ENCODE measurements at places on chromosomes 7 and 10. TPM values are rescaled to one million over a fixed set of nuclear protein-coding genes. Genes with fewer than 3 reads are reported as not detected.

DNA sequence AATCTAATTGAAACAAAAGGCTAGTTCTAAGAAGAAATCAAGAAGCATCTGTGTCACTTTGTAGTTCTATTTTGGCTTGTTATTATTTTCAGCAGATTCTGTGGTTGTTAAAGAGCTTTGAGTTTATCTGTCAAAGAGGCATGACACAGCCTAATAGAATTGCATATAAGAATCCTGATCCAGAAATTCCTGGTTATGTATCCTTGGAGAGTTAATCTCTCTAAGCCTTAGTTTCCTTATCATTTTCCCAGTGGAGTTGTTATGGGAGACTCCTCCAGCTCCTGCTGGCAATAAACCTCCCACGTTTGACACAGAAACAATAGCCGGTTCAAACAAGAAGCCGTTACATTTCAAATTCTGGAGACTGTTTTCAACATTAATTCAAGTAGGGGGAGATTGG lies 288.3 kb downstream of the SDHAF3 start:
- ATAC-seq = no peak

GRCh38 chr7:90599892-90600555 lies 3.9 kb downstream of the CDK14 start:
- no peak for ATAC-seq

- ATAC-seq = no peak
Observed at GRCh38 chr10:62306663-62307062, 38.0 kb upstream of the RTKN2 start.

The SH3PXD2A gene
- 7.8 TPM for total RNA-seq

- ATAC-seq = peak; percentile 78
Observed at GRCh38 chr10:86203162-86203905, 163.3 kb downstream of the GRID1 start.

- ATAC-seq = no peak
Observed at GRCh38 chr7:91420606-91421005, 156.4 kb downstream of the FZD1 start.

The FZD1 gene
- 3.1 TPM for total RNA-seq

DNA sequence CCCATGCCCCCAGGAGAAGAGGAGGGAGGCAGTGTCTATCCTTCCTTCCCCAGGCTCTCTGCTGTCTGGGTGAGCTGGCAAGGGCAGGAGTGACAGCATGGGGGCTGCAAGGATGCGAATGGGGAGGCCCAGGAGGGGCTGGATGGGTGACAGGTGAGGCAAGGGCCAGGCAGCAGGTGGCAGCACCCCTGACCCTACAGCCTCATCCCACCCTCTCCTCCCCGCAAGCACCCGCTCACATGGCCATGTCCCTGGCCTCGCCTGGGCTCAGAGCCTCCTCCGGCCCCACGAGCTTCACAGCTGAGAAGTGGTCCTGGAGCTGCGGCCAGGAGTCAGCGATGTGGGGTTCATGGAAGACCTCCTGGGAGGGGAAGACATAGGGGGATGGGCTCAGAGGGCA lies 5.4 kb downstream of the PLOD3 start:
- ATAC-seq = no peak

The CHRM2 gene
- total RNA-seq = 0.16 TPM

The CAV2 gene
- 3.6 TPM for total RNA-seq

The PROSER2 gene
- total RNA-seq = not detected

Measured in motor neuron (in vitro differentiated cells).